HFF-Myc (cell line): ENCODE measurements at places on chromosomes 1 and 21.

DNA sequence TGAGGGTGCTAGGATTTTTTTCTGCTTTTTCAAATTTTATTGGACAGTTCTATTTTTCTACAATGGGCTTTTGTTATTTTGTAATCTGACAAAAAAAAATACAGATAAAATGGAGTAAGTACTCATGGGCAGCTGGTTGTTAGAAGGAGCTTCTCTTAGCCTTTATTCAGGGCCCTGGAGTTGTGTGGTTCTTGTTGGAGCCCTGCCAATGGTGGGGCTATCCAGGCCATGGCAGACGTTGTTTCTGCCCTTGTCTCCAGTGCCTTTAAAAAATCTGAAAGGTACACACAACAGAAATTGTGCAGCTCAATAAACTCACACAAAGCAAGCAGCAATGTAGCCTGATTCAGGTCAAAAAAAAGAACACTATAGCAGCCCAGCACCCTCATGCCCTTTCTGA lies 153.5 kb upstream of the GALNT2 start:
- DNase-seq, result no peak

GRCh38 chr1:167713330-167714081 lies 8.3 kb upstream of the MPZL1 start:
- no peak for DNase-seq

DNA sequence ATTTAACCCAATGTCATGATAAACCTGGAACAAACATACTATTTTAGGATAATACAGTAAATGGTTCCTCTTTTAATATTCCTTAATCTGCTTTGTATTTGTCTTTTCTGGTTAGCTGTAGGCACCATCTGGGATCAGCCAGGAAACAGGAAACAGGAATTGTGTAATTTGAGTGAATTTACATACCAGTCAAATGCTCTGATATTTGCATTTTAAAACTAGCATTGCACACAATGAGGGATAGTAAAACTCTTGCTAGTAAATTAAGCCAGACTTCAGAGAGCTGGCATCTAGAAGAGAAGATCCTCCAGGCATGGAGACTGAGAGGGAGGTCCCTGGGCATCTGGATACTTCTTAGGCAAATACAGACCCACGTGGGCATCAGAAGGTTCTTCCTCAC lies 103.5 kb downstream of the HMCN1 start:
- DNase-seq, result no peak

DNA sequence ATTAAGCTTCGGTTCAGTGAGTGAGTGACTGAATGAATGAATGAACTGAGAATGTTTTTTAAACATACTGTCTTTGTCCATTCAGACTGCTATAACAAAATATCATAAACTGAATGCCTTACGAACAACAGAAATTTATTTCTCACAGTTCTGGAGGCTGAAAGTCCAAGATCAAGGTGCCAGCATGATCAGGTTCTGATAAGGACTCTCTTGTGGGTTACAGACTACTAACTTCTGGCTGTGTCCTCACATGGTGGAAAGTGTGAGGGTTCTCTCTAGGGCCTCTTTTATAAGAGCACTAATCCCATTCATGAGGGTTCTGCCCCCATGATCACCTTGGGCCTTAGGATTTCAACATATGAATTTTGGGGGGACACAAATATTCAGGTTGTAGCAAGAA lies 7.1 kb upstream of the DUSP10 start:
- DNase-seq, result no peak

DNA sequence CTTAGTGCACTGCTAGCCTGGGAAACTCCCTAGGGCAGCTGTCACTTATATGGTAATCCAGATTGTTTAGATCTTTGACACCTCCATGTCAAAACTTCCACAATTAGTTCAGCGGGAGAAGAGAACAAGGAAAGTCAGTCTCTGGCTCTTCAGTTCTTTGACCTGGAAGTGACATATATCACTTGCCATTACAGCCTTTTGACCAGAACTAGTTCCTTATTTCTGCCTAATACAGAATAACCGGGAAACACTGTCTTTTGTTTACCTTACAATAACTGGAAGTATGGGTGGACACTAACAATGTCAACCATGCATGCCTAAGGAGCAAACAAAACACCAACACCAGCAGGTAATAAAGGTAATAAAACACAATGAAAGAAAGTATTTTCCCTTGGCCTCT lies 68.3 kb downstream of the C4BPA start:
- DNase-seq, result no peak

DNA sequence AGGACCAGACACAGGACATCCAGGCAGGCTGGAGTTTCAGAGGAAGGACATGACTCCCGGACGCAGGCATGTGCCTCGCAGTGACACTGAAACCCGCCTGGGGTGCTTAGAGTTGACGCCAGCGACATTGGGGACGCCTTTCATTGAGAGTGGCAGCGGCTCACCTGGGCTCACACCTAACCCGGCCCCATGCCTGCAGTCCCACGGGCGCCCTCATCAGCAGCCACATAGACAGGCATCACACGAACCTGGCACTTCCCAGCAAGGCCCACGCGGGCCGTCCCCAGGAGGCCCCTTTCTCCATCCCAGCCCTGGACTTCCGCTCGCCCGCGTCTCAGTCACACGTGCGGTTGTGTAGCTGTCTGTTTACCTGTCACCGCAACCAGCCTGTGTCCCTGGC lies 17.0 kb downstream of the ITGB2 start:
- no peak for DNase-seq

DNA sequence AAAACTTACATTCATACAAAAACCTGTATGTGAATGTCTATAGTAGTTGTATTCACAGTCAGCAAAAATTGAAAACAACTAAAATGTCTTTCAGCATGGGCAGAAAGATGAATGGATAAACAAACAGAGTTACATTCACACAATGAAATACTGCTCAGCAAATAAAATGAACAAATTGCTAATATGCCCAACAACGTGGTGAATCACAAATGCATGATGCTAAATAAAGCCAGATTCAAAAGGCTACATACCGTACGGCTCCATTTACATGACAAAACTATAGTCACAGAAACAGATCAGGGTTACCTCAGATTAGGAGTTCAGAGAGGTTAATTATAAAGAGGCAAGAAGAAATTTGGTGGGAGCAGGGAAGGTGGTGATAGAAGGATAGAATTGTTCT lies 100.7 kb upstream of the KCTD3 start:
- DNase-seq, result no peak

DNA sequence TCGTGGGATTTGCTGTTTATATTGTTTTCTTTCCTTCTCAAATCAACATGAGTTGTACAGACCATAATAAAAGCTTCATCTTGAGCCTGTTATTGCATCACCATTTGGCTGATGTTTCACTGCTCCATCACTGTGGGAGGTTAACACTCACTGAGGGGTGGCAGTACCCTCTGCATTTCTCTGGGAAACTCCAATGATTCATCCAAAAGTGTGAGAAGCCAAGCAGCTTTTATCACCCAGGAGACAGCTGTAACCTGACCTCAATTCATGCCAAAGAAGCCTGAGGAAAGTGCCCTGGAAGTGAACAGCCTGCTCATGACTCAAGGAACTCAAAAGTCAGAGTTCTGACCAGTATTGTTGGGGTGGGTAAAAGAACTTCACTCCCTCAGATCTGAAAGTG lies 84.1 kb downstream of the GPR88 start:
- DNase-seq, result peak; percentile 86

GRCh38 chr1:59445040-59445439 lies 148.1 kb downstream of the FGGY start:
- DNase-seq, result no peak

DNA sequence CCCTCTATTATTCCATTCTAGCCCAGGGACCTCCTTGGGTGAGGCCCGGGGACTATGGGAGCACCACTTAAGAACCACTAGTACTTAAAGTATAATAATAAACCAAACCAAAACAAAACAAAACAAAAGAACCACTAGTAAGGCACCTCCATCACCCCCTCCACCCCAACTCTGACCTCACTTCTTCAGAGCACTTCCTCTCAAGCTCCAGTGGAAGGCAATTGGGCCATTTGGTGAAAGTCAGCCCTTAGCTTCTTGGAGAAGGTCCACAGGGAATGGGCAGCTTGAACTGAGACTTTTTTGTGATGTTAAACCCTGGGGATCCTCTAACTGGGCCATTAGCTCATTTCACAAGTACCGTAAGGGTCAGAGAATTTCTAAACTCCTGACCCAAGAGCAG lies 237.3 kb downstream of the RHOU start:
- DNase-seq, result no peak

DNA sequence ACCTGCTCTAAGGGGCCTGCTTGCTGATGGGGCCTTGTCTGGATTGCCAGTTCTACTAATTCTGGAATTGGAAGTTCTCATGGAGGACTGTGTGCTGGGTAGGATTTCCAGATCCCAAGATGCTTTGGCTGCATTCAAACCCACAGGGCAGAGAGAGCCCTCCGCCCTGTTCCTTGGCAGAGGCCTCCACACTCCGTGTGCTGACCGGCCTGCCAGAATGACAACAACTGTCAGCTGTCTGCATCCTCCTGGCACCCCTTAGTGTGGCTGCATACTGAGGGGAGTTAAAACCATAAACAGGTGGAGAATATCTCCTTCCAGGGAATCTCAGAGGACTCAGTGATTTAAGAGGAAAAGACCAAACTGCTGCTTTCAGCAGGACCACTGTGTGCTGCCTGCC lies 60.7 kb downstream of the ADARB1 start:
- DNase-seq, result no peak

- DNase-seq, result no peak
Observed at GRCh38 chr1:241822846-241823245, 25.2 kb upstream of the EXO1 start.

DNA sequence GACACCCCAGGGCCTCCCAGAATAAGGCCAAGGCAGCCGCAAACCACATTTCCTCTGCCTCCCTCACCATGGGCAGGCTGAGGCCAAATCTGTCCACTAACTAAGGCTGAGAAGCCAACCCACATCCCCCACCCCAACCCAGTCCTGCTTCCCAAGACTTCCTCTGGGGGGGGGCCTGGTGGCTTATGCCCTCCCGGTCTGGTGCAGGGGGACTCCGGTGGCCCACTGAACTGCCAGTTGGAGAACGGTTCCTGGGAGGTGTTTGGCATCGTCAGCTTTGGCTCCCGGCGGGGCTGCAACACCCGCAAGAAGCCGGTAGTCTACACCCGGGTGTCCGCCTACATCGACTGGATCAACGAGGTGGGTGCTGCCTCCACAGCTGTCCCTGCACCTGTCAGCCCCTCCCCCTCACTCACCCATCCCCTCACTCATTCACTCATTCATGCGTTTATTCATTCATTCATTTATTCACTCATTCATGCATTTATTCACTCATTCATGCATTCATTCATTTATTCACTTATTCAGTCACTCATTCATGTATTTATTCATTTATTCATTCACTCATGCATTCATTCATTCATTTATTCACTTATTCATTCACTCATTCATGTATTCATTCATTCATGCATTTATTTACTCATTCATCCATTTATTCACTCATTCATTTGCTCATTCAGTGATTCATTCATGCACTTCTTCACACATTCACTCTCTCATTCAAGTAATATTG lies 7.3 kb downstream of the CTRC start:
- no peak for DNase-seq

- no peak for DNase-seq
Observed at GRCh38 chr1:57202241-57202640, 221.6 kb downstream of the DAB1 start.

GRCh38 chr1:26483980-26484379 lies 11.7 kb downstream of the HMGN2 start:
- no peak for DNase-seq

GRCh38 chr1:116268211-116268610 lies 104.8 kb upstream of the ATP1A1 start:
- DNase-seq, result no peak

DNA sequence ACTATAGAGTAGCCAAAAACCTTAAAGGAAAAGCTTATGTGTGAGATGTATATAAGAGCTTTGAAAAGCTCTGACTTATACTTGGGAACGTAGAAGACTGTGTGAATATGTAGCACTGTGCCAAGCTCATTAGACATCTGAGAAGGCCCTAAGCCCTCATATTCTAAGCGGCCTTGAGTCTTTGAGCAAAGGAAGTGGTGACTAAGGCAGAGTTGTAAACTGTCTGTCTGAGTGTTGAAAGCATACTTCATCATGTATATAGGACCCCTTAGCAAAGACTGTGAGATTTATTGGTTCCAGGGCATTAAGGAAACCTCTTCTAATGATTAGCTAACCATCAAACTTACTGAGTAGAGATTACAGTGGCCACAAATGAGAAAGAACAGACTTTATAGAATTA lies 153.3 kb upstream of the LYPLAL1 start:
- no peak for DNase-seq

DNA sequence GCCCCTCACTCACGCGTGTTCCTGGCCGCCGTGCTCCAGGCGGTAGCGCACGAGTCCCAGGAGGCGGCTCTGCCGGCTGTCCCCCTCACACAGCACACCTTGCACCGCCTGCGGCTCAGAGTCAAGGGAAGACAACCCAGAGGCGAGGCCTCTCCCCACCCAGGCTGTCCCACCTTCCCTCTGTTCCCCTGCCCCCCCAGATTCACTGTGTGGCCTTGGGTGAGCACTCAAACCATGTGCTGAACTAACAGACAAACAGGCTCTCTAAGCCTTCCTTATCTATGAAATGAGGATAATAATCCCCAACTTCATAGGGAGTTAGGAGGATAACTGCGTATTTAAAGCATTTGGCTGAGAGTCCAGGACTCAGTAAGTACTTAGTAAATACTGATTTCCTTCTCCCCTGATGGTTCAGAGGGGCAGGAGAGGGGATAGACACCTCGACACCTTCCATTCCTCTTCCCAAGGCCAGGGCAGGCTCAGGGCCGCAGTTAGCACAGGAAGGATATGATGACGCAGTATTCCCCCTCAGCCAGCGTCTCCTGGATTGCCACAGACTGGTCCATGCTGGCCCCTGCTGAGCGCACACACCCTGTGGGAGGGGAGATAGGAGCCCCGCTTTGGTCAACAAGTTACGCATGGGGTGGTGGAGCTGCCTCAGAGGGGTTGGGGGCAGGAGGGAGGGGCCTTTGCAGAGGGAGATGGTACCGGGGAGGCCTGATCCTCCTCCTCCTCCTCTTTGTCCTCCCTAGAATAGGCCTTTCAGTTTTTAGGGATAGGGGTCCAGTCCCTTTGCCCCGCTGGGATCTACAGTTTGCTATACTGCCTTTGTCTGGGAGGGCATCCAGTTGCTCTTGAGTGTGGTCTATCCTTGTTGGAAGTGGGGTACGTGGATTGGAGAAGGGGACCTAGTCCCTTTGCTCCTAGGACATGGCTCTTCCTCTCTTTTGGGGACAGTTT lies 830 bp downstream of the INPP5B start:
- DNase-seq, result peak; percentile 62

GRCh38 chr21:39127506-39127905 lies 55.7 kb downstream of the PSMG1 start:
- DNase-seq, result no peak

DNA sequence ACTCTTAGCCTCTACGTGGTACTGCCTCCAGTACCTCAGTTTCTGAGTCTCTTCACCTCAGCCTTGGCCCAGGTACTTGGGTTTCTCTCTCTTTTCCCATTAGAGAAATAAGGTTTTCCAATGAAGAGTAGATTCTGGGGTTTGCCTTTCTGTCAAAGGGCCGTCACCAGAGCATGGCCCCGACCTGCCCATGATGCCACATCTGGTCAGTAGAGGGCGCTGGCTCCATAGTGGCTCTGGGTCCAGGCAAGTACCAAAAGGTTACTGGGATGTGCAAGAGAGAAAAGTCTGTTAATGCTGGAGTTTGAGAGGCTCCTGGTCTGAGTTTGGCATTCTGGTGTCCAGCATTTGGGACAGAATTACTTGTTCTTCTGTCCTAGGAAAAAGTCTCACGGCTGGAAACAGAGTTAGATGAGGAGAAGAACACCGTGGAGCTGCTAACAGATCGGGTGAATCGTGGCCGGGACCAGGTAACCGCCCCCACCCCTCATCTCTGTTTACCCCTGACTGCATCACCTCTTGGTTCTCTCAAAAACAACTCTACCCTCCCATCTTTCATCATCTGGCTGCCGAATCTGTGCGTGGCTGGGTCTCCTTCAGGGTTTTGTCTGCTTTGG lies 5.3 kb upstream of the TUFT1 start:
- no peak for DNase-seq

GRCh38 chr1:69570356-69570755 lies 2.6 kb downstream of the LRRC7 start:
- no peak for DNase-seq
